Lung (tissue), 17 donors: ENCODE measurements at places on chromosomes 6 and 20. TPM values are rescaled to one million over a fixed set of nuclear protein-coding genes. Genes with fewer than 3 reads are reported as not detected.

Gene C20orf96
- polyA plus RNA-seq: 5.2 TPM

Gene FAM217A
- not detected for polyA plus RNA-seq

Gene SLC4A11
- 2.8 TPM for polyA plus RNA-seq

Gene AVP
- polyA plus RNA-seq: not detected

Gene RAET1G
- 0.32 TPM for polyA plus RNA-seq

Gene SPATS1
- 1.2 TPM for polyA plus RNA-seq

Gene C6orf52
- polyA plus RNA-seq: 2.5 TPM

Gene FYN
- polyA plus RNA-seq: 51.1 TPM

Gene SLX4IP
- 1.2 TPM for polyA plus RNA-seq

Gene TRIM10
- polyA plus RNA-seq: 0.06 TPM

Gene KCNQ2
- polyA plus RNA-seq: 0.18 TPM

Gene CFAP206
- 5.0 TPM for polyA plus RNA-seq

Gene PNPLA1
- polyA plus RNA-seq: 5.6 TPM

Gene PSORS1C1
- polyA plus RNA-seq: 10.8 TPM

Gene ARMC2
- polyA plus RNA-seq: 3.0 TPM

Gene CAGE1
- not detected for polyA plus RNA-seq

Gene RAD21L1
- 0.02 TPM for polyA plus RNA-seq

Gene ENPP4
- polyA plus RNA-seq: 6.8 TPM

Gene AFG1L
- polyA plus RNA-seq: 2.1 TPM

Gene CST5
- 0.55 TPM for polyA plus RNA-seq
